ENCODE measurements at places on chromosomes 4 and X. TPM values are rescaled to one million over a fixed set of nuclear protein-coding genes. Genes with fewer than 3 reads are reported as not detected.

- DNase-seq: peak; percentile 25
Observed at GRCh38 chr4:56757261-56757746, 64.2 kb downstream of the SPINK2 start.

DNA sequence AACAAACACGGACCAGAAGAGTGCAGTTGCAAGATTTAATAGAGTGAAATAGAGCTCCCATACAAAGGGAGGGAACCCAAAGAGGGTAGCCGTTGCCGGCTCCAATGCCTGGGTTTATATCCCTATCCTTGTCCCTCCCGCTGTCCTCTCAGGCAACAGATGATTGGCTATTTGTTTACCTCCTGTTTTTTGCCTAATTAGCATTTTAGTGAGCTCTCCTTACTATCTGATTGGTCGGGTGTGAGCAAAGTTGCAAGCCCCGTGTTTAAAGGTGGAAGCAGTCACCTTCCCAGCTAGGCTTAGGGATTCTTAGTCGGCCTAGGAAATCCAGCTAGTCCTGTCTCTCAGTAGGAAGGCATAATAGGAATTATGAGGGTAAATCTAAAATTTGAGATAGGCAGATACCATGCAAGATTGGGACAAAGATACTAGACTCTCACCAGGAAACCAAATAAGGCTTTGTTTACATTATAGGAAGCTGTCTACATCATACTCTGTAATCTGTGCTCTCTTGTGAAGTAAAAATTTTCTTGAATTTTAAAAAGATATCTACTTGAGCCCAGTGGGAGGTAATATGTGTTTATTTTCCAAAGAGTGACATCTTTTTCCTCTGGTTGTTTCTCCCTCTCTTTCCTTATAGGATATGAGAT, 65.9 kb downstream of the ATP10D start:
- no peak for DNase-seq

GRCh38 chrX:22194660-22194945, 78.1 kb upstream of the CBLL2 start:
- no peak for DNase-seq

GRCh38 chrX:83333813-83334212, 174.3 kb upstream of the POU3F4 start:
- no peak for DNase-seq

Gene ABCG2
- polyA plus RNA-seq: 29.0 TPM

Gene VEGFD
- 0.62 TPM for polyA plus RNA-seq

GRCh38 chr4:56276547-56276946, 110.7 kb downstream of the AASDH start:
- DNase-seq: no peak

Gene OPHN1
- polyA plus RNA-seq: 2.0 TPM

DNA sequence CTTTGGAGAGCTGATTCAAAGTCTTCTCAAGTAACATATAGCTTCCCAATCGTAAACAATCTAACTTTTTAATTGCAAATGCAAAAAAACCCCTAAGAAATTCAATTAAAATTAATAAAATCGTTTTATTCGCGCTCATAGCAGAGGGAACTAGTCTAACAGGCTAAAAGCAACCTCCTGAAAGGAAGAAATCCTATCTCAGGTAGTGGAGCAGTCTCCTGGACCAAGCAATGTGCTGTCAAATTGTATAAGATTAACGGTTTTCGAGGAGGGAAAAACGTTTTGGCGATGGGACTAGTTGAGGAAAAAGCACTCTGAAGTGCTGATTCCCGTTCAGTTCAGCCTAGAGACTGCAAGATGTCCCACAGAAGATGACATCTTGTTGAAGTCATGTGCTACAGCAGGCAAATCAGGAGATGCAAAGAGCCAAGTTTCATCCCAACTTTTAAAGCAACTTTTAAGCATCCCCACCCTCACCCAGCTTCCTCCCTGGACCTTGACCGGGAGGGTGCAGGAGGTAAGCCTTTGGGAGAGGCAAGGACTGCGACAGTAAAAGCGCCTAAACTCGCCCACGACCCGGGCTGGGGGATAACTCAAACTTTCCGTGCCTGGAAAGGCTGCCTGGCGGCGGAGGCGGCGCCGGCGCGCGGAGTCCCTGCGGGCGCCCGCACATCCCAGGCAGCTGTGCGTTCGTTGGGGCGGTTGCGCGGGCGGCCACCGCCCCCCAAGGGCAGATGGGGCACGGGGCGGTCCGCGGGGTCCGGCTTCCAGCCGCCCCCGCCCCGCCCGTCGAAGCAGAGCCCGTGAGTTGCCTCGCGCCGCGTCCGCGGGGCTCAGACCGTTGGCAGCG, 784 bp downstream of the MAP7D3 start:
- peak; percentile 27 for DNase-seq

Gene RPGR
- polyA plus RNA-seq: 8.1 TPM

Gene SFRP2
- polyA plus RNA-seq: not detected

GRCh38 chr4:113908829-113909228, 70.6 kb downstream of the ARSJ start:
- no peak for DNase-seq

- peak; percentile 33 for DNase-seq
Observed at GRCh38 chrX:154484255-154485149, 1.9 kb downstream of the UBL4A start.

Gene TMEM35A
- not detected for polyA plus RNA-seq

DNA sequence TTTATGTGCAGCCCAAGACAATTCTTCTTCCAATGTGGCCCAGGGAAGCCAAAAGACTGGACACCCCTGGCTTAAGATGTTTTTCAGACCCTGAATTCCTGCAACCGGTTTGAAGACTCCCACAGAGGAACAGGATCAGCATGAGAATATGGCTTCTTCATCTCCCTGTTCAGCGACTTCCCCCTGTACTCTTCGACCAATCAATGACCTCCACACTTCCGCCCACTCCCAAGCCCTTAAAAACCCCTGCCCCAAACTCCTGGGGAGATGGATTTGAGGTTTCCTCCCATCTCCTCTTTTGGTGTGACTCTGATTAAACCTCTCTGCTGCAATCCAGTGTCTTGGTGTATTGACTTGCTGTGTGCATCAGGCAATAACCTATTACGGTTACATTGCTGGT, 344.4 kb downstream of the NR3C2 start:
- DNase-seq: no peak

DNA sequence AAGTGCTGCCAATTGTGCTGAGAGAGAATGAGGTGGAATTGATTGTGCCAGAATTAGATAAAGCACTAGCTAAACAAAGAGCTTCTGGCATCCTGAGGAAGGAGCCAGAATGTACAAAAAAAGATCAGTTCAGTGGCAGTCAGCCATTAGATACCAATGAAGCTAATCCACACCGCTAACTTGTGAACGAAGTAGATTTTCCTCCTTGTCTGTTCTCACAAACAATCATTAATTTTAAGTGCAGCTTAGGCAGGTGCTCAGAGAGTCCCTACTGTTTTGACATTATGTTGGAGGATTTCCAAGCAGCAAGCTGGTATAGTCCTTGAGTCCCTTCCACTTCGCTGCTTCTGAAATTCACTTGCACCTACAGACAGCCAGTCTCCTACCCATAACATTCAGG, 617.4 kb downstream of the CENPC start:
- no peak for DNase-seq

- no peak for DNase-seq
Observed at GRCh38 chr4:107315584-107315983, 279.5 kb upstream of the DKK2 start.

DNA sequence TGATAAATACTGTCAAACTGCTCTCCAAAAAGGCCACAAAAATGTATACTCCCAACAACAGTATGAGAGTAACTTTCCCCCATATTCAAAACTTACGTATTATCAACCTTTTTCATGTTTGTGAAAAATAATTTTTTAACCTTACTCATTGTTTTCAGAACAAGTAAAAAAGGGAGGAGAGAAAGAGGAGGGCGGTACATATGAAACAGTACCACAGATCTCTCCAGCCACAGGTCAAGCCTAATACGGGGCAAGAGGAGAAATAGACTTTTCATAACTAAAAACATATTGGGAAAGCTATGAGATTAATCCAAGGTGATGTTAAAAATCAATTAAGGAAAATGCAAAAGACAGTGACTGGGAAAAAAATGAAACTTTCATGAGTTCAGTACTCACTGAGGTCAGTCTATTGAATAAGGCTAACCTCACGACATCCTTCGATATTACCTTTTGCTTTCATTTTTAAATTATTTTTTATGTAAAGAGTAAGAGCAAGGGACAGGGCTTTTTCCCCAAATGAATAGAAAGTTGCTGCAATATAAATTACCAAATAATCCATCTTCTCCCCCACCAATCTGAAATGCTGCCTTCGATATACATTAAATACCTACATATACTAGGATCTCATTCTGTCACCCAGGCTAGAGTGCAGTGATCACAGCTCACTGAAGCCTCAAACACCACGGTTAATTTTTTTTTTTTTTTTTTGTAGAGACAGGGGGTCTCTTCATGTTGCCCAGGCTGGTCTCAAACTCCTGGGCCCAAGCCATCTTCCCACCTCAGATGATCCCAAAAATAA, 25.3 kb downstream of the FBXW7 start:
- no peak for DNase-seq

GRCh38 chrX:103734125-103734760, 23.5 kb downstream of the TMEM31 start:
- DNase-seq: no peak

GRCh38 chrX:8783097-8783713, 18.0 kb downstream of the FAM9A start:
- peak; percentile 55 for DNase-seq

Gene ADH7
- not detected for polyA plus RNA-seq

DNA sequence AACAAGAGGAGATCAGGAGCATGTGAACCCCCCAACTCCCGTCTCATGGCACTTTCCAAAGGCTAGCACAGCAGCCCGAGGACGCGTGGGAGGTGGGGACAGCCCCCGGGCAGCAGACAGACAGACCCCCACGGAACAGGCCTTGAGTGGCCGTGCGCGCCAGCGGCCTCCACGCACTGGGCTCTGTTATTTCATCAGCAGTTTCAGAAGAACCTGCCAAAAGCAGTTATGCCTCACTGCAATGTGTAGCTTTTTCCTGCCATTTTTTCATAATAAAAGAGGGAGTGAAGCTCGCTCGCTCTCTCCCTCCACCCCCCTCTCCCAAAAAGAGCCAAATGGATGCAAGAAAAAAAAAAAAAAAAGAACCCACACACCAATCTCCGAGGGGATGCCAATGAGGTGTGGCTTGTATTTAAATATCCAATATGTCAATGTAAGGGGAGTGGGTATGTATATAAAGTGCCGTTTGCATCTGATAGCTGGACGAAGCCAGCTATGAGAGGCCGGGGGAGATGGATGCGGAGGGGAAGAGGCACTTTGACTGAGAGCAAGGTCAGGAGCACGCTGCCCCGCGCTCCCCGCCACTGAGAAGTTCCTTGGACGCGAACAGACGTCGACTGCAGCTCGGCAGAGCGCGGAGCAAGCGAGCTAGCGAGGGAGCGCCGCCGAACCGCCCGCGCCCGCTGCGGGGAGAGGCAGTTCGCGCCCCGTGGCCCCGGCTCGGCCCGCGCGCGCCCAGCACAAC, at the start of gene FGF16:
Gene FGF16, plus strand, starts transcription at position 482 of the 745 bp plus-strand sequence. CDS start 286 bp downstream, outside the sequence.
- no peak for DNase-seq

- DNase-seq: no peak
Observed at GRCh38 chrX:130771648-130772047, 131.4 kb downstream of the ENOX2 start.

Gene ENPEP
- polyA plus RNA-seq: 0.12 TPM

GRCh38 chr4:174869339-174869738, 40.3 kb upstream of the GLRA3 start:
- DNase-seq: no peak

Gene C4orf36
- 1.5 TPM for polyA plus RNA-seq

Gene RASL11B
- polyA plus RNA-seq: 0.07 TPM

Gene TMPRSS11B
- polyA plus RNA-seq: not detected

Gene BEX5
- polyA plus RNA-seq: not detected

- DNase-seq: no peak
Observed at GRCh38 chr4:92514627-92515026, 210.9 kb downstream of the GRID2 start.

DNA sequence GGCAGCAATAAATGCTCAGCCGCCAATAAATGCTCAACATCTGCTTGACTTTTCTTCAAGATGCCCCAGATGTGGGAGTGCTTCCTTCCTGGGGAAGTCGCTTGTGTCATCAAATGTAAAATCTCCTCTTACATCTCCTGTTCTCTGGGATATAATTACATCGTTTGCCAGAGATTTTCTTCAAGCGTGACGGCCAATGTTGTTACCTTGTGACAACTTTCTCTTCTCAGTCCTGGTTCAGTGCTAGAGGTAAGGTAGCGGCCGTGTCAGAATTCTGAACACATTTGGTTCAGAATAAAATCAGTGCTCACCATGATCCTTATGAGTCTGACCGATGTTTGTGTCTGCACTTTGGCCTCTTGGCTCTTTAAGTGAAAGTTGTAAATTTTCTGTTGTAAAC, 102.5 kb downstream of the ASMT start:
- DNase-seq: no peak

Gene ZRSR2
- 11.7 TPM for polyA plus RNA-seq

Measured in A549 (cell line).